Right cardiac atrium (tissue), 5 donors: ENCODE measurements at places on chromosomes 12 and 14. TPM values are rescaled to one million over a fixed set of nuclear protein-coding genes. Genes with fewer than 3 reads are reported as not detected.
A peak's percentile ranks its signal among the peaks of the same experiment; 100 is the strongest.

GRCh38 chr14:69351385-69351784, 46.7 kb downstream of the ERH start:
- no peak for DNase-seq

LGR5 gene
- polyA plus RNA-seq, result 0.29 TPM

DNA sequence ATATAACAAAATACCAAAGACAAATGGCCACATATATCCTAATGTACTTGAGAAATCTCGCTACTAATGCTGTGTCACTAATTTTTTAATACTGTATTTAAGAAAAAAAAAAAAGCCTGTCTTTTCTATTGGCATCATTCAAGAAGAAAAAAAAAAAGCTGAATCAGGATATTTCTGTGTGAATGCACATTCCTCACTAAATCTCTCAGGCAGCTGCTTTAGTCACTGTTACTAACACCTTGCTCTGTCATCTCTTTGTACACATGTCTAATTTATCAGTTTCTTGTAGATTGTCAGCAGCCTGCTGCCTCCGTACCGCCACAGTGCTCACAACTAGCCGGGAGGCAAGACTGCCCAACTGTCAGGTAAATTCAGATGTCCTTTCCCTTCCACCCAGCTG, 32.0 kb upstream of the FGD4 start:
- no peak for DNase-seq

DNA sequence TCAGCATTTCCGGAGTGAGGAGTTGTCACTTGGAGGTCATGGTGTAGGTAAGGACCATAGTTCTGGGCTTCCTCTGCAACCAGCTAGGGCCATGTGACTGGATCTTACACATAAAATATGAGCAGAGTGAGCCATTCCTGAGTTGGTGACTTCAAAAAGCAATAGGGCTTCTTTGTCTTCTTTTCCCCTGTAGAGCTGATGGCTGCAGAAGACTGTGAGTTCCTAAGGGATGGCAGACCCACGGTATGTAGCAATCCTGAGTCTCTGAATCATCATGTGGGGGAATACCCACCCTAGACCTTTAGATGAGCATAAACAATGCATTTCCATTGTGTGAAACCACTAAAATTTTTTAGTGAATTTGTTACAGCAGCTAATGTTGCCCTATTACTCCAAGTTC, 151.1 kb upstream of the TBX3 start:
- no peak for DNase-seq

DNA sequence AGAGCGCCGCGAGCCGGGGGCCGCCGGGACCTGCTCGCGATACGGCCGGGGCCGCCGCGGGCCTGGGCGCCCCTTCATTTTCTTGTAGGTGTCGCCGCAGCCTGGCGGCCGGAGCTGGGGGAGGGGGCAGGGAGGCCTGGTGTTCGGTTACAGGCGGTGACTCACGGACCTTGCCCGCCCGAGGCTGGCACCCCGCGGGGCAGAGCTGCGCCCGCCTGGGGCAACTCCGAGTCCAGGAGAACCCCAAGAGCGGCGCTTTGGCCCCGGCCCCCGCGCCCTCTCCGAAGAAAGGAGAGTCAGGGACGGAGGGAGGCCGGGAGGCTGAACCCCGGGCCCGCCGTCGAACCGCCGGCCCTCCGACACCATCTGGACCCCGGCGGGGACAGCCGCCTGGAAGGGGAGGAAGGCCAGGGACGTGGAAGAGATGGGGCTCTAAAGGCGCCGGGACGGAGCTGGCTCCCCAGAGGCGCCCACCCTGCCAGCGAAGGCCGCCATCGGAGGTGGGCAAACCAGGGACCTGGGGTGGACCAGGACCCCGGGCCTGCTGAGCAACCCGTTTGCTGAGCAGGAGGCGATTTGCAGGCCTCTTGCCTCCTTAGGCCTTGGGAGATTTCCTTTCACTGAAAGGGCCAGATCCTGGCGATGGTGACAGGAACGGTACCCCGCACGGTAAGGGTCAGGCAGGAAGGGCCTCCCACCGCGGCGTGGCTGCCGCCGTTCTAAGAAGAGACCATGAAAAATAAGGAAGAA, 843 bp upstream of the NUAK1 start:
- DNase-seq, result peak; percentile 83

SMOC1 gene
- polyA plus RNA-seq, result 13.4 TPM

BAG5 gene
- 7.7 TPM for polyA plus RNA-seq

- no peak for DNase-seq
Observed at GRCh38 chr12:109524466-109525278, 47.2 kb downstream of the UBE3B start.

FAM181A gene
- not detected for polyA plus RNA-seq

CMAS gene
- 50.0 TPM for polyA plus RNA-seq

DNA sequence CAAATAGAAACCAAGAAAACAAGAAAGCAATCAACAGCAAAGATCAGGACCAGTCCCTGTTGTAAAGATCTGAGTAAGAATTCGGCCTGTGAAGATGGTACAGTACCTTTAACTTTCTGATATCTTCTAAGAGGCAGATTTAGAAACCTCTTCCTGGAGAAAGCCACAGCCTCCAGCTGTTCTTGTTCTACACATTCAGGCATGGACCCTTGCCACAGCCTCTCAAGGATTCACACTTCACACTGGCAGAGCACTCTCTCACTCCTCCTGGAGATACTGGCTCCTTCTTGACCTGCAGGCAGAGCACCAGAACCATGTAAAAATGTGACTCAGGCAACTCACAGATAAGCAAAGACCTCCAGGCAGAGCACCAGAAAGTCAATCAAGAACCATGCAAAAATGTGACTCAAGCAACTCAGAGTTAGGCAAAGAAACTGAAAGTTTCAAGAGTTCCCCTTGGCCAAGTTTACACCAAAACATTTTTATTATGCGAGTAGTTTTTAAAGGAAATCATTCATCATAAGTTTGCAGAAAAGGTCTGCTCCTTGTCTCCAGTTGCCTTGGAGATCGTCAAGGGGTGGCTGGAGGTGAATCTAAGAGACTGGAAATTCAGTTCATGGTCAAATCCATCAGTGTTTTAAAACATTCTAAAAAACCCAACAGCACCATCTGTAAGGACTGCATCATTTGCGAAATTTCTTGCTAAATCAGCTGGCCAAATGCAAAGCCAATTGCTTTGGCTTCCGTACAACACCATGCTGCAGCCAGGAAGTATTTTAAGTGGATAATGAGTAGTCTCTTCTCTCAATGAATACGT, 119.3 kb upstream of the MDM1 start:
- peak; percentile 40 for DNase-seq

OR10A7 gene
- polyA plus RNA-seq, result not detected

DNA sequence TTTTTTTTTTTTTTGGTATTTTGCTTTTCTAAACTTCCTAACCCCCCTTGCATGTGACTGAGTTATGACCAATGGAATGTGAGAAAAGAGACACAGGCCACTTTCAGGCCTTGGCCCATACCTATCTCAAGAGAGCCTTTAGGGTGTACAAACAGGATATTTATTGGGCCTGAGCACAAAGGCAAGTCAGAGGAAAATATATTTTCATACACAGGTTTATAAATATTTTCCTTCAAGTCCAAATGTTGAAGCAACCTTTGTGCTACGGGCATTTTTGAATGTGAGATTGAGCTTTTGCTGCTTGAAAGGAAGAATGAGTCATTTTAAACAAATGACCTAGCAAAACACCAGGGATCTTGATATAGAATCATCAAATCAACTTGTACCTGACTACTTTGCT, 228.6 kb upstream of the E2F7 start:
- no peak for DNase-seq

DNA sequence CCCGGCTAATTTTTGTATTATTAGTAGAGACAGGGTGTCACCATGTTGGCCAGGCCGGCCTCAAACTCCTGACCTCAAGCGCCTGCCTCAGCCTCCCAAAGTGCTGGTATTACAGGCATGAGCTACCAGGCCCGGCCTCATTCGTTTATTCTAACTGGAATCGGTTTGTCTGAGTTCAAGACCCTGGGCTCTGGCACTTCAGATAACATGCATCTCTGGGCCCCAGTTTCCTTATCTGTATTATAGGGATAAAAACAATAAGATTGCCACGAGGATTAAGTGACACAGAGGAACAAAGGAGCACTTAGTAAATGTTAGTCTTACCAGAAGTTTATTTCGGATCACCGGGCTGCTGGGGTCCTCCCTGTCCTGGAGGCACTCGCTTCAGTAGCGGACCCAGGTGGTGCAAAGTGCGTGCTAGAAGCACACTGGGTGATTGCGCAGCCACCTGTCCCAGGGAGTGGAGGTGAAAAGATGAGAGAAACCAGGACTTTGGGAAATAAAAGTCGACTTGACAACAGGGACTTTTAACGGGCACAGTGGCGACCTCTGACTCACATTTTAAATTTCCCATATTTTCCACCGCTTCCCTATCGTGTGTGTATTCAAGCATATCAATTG, 37.5 kb downstream of the ACACB start:
- no peak for DNase-seq

- no peak for DNase-seq
Observed at GRCh38 chr14:100903672-100904185, at the start of gene RTL1. TSS of gene RTL1 (minus strand) at chr14:100903722. CDS start at chr14:100884788, 18,934 bp downstream.

- DNase-seq, result no peak
Observed at GRCh38 chr12:122788387-122788786, 14.0 kb downstream of the CCDC62 start.

AQP6 gene
- polyA plus RNA-seq, result 0.32 TPM

DNA sequence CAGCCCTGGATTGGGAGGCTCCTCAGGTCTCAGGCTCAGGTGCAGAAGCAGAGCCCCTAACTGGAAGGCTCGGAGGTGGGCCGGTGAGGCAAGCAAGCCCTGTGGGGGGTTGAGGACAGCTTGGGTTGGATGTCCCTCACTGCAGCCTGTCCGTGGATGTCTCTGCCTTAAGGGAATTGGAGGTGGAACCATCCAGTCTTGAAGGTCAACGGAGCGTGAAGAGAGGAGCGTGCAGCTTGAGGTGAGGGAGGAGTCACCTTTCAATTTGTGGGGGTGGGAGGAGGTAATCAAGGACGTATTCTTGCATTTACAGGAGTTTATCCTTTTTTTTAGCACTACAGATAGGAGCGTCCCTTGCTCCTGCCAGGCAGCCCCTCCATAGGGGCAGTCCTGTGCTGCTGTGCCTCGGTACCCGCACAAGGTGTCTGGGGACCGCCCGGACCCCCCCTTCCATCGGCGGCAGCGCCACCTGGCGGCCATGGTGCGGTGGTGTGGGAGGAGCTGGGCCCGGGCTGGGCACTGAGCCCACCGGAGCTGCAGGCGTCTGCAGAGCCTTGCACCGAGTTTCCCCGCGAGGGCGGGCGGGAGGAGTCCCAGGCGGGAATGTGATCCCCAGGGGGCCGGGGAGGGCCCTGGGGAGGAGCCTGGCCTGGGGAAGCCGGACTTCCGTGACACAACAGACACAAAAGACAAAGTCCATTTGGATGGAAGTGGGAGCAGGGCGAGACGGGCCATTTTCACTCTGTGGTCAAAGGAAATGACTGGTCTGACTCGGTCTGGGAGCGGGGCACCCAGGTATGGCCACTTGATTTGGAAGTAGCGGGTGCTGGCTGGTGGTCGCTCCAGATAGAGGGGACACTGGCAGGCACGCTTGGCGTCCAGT, 864 bp downstream of the DNAJC22 start:
- peak; percentile 79 for DNase-seq

DNA sequence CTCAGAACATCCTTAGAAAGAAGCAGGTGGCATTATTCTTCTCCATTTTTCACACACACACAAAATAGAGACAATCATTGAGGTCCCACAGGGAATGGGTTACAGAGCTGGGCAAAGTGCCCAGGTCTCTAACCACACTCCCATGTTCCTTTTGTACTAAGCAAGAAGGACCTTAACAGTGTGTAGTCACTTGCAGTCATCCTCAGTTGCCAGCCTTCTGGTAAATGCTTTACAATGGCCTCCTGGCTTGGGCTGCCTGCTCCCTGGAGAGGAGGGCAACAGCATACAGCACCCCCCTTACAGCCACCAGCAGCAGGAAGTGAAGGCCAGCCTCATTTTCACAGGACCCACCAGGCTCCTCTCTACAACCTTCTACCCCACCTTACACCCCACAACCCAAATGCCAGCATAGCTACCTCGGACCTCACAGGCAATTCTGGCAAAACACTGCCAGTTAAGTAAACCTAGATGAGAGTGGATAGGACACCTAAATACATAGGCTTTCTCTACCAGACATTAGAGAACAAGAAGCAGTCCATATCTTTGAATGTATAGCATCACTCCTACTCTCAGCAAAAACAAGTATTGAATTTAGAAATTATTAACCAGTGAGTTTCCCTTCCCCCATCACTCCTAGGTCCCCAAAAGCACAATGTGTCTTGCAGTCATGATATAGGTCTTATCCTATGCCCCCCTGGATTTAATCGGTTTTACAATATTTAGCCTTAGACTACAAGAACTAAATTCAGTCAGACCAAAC, 88.1 kb downstream of the PPP2R5E start:
- peak; percentile 55 for DNase-seq

DNA sequence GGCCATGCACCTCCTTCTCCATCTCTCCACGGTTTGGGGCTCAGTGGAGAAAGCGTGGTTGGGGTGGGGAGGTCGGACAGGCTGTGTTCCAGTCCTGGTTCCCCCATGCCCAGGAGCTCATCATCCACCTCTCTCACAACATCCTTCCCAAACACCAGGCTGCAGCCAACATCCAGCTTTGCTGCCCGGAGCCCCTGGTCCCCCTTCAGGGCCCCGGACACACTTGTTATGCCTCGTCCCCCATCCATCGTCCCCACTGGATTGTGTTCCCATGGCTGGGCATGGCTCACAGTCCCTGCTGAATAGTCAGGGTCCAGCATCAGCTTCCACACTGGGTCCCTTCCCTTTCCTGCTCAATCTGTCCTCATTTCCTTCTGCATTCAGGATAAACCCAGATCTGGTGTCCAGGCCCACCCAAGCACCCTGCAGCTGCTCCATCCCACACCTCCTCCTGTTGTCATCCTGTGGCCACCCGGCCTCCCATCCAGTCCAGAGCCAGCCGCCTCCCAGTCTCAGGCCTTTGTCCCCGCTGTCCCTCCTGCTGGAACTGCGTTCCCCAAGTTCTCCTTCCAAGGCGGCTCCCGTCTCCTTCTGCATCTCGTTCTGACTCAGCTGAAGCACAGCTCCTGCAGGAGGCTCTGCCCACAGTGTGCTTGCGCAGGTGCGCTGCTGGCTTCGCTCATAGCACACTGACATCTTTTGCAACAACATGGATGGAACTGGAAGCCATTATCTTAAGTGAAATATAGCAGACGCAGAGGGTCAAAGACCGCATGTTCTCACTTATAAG, 211.4 kb upstream of the RTL1 start:
- DNase-seq, result no peak

GRCh38 chr12:103249607-103250006, 246.2 kb downstream of the C12orf42 start:
- no peak for DNase-seq
